ENCODE measurements at places on chromosomes 3 and 15. TPM values are rescaled to one million over a fixed set of nuclear protein-coding genes. Genes with fewer than 3 reads are reported as not detected.
A peak's percentile ranks its signal among the peaks of the same experiment; 100 is the strongest.

DNA sequence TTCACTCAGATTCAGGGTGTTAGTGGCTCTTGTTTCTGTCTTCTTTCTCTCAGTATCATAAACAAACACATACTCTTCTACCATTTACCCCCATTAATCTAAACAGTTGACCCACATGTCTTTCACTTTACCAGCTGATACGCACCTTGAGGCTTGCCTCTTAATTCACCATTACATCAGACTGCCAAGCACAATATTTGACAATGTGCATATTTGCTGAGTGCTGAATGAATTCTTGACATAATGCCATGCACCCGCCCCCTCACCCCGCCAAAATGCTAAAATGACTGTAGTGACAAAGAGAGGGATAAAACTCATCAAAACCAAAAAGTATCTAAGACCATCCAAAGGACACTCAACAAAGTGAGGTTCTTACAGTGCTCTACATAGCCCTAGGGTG lies 57.4 kb downstream of the NGLY1 start:
- DNase-seq, result no peak

CLRN1 gene
- total RNA-seq, result not detected

DNA sequence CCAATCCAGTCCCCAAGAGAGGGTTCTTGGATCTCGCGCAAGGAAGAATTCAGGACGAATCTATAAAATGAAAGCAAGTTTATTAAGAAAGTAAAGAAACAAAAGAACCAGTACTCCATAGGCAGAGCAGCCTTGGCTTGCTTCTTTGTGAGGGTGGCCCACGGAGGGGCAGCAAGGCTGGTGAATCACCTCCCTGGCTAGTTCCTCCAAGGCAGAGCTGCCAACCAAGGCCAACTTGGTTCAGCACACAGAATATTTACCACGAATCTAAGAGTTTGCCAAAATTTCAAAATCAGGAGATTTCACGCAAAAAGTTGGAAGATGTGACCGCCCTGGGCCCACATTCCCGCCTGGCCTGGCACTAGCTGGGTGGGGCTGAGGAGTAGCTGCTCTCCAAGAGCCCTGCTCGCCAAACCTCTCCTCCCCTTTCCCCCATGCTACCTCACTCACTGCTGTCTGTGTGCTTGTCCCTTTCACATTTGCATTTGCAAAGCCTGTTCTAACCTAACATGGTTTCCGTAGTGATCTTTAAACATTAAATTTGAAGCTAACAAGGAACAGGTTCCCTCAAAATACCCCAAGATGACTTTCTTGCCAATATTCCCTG lies 26.2 kb upstream of the DCUN1D1 start:
- no peak for DNase-seq

- DNase-seq, result no peak
Measured at GRCh38 chr3:129016720-129017483, 15.8 kb downstream of the EFCC1 start.

DLG1 gene
- 89.8 TPM for total RNA-seq

- DNase-seq, result peak; percentile 59
Measured at GRCh38 chr3:121574449-121574848, 6.7 kb downstream of the ARGFX start.

Measured in HCT116 (cell line).